ENCODE measurements at places on chromosomes 2 and 18.

GRCh38 chr2:10083692-10084211 lies 3.5 kb upstream of the CYS1 start:
- DNase-seq = no peak

DNA sequence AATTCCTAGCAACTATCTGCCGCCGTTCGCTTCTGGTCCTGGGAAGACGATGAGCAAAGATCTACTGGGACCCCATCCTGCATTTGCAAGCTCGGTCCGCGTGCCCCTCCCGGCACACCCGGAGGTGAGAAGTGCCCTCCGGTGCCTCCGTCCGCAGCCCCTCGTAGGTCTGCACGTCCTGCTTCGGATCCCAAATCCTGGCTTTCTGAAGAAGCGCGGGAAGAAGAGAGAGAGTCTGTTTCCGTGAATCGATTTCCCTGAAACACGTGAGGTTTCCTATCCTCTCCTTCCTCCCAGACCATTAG lies 5.0 kb upstream of the OSR1 start:
- no peak for DNase-seq

GRCh38 chr18:45764000-45764686 lies 40.2 kb downstream of the SLC14A1 start:
- no peak for DNase-seq

- DNase-seq = no peak
Measured at GRCh38 chr2:44948565-44949328, 7.2 kb downstream of the SIX3 start.
